ENCODE measurements at places on chromosomes 2 and 18.

GRCh38 chr2:79596403-79596802 is 83.6 kb downstream of the CTNNA2 start:
- no peak for DNase-seq

DNA sequence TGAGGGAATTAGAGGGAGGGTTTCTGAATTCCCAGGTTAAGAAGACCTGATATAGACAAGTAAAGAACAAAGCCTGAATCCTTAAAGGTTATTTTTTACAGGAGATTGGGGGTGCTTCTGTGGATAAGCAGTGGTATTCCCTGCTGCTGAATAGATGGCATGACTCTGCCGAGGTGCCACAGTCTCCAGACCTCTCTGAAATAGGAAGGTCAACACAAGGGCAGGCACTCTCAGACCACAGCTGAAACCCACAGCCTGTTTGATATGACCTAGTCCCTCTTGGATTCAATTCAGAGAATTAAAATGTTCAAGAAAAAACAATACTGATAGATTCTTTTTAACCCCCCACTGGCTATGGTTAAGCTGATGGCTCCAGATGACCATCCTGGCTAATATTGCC is 259.3 kb downstream of the PTGR3 start:
- DNase-seq: no peak

- no peak for DNase-seq
These were observed 428.6 kb upstream of the SYT4 start for GRCh38 chr18:43705850-43706249.

- DNase-seq: no peak
These were observed 11.5 kb downstream of the ATF2 start for GRCh38 chr2:175156534-175156933.

- no peak for DNase-seq
These were observed 80.0 kb downstream of the ACAA2 start for GRCh38 chr18:49733321-49733720.

DNA sequence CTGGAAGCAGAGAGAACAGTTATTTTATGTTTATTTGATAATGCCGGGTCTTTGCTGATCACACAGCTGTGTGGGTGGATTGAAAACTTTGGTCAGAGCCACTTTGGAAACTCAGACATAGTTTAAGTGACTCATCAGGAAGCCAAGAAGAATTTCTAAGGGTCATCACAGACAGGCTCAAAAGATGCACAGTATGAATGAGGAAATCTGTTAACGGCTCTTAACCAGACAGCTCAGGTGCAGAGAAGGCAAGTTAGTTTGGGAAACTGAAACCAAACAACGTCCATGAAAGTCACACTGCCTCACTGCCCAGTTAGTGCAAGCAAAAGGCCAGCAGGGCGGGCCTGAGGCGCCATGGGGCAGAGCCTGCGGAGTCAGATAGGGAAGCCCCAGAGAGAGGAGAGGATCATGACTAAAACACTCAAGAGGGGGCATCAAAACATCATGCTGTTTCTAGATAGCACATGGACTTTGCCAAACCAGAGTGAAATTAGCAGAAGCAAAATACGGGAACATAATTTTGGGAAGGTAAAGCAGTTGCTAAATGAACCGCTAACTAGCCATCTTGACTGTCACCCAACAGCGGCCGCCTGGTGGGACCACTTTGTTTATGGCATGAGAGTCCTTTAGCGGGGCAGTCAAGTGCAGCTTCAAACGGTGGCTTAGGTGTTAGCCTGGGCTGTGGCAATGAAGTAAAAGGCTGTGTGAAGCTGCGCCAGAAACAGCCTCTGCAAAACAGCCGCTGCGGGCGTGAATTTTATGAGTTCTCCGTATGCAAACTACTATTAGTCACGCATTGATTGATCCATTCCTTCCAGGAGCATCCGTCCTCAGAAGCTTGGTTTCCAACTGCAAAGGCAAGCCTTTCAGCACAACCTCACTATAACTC is 101.2 kb downstream of the KCTD18 start:
- DNase-seq: no peak

- no peak for DNase-seq
These were observed 21.3 kb downstream of the SLC66A2 start for GRCh38 chr18:79930020-79930642.

DNA sequence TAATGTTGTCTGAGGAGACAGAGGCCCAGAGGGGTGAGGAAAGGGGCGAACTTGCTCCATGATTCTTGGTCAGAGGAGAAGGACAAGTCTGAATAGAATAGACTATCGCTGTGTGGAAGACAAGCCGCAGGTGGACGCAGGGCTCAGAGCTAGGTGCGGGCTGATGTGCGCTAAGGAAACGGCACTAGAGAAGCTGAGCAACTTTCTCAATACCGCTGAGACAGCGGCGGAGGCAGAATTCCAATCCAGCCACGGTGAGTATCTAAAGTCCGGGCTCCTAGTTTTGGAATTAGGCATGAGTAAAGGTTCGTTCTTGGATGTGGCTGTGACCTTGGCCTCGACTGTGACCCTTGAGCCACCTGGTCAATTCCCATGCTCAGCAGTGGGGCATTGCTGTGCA is 47.8 kb downstream of the CAPN13 start:
- DNase-seq: no peak

DNA sequence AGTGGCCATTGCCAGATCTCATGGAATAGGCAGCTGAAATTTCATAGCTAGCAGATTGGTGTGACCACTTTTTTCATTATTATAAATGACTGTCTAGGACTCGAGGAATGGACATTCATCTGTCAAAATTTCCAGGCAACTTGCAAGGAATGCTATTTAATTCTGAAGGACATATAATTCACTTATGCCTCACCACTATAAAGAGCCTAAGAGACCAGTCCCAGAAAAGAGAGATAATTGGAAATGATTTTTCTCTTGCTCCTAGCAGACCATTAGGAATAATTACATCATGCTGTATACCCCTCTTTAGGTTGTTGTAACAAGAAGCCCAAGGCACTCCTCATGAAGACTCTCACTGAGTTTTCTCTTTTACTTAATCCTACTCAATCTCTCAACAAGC is 557.4 kb upstream of the RAB6C start:
- no peak for DNase-seq

DNA sequence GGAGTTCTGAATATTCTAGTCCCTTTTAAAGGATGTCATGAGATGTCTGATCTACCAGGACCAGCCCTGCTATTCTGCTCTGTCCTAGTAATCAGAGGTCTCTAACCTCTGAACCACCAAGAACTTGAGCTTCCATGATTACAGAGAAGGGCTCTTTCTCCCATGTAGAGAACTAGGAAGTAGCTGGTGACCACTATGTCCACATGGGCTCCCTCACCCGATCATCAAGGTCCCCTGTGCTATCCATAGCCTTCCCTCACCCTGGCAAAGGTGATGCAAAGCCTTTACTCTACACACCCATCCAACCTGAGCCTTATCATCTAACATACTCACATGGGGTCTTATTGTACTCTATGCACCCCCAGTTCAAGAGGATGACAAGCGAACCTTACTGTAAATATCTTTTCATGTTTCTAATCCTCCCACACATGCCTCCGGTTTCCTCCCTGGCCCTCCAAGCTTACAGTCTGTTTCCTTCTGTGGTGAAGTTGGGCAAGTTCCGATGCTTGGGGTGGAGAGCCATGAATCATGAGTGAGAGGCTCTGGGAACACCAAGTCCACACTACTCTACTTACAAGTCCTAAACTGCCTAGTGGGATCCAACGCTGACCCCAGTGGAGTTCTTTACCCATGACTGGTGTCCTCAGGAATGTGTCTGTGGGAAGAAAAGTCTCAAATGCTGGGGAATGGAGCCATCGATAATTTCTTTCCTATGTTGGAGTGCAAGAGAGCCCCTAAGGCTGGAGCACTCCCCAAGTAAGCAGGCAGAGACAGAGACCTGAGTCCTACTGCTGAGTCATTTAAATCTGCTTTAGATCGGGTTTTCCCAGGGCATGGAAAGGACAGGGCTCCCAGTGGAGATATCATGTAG is 73.3 kb upstream of the KLF7 start:
- no peak for DNase-seq

DNA sequence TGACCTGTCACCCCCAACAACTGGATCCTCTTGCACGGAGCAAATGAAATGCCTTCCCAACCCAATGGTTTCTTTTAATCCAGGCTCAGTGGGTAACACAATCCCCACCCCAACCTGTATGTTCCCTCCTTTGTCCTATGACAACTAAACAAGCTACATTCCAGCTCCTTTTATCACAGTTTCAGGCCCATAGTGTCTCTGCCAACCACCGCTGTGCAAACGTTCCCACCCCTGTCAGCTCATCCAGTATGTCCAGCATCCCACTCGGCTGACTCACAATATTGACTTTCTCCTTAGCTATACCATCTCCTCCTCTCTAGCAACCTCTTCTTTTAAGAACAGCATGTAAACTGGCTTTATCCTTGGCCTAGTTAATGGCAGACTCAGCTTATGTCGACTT is 117.9 kb upstream of the PPP1CB start:
- DNase-seq: no peak

DNA sequence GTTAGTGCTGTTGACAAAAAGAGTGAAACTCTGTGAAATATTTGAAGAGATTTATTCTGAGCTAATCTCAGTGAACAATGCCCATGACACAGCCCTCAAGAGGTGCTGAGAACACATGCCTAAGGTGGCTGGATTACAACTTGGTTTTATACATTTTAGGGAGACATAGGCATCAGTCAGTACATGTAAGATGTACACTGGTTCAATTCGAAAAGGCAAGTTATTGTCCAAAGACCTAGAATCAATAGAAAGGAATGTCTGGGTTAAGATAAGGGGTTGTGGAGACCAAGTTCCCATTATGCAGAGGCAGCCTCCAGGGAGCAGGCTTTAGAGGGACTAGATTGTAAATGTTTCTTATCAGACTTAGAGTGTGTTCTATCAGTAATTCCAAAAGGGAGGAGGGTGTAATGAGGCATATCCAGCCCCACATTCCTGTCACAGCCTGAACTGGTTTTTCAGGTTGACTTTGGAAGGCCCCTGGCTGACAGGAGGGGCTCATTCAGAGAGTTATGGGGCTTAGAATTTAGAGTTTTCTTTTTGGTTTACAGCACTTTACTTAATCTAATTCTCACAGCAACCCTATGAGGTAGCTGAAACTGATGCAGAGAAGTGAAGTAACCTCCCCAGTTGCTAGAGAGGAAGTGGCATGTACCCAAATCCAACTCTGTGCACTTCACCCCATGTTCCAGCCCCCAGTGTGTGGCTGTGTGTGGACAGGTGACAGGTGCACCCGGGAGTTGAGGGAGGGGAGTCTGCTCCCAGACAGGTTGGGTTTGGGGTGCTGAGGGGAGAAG is 28.3 kb upstream of the ASAP2 start:
- DNase-seq: no peak

DNA sequence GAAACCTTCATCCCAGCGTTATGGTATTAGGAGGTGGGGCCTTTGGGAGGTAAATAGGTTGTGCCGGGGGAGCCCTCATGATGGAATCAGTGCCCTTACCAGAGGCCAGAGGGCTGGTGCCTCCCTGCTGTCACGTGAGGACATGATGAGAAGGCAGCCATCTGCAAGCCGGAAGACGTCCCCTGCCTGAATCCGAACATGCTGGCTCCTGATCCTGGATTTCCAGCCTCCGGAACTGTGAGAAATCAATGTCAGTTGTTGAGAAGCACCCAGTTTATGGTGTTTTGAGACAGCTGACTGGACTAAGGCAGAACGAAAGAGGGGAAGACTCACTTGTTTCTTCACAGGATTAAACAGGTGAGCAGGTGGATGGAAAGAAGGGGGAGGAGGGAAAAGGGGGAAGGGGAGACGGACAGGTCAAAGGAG is 13.0 kb upstream of the KLF11 start:
- no peak for DNase-seq

DNA sequence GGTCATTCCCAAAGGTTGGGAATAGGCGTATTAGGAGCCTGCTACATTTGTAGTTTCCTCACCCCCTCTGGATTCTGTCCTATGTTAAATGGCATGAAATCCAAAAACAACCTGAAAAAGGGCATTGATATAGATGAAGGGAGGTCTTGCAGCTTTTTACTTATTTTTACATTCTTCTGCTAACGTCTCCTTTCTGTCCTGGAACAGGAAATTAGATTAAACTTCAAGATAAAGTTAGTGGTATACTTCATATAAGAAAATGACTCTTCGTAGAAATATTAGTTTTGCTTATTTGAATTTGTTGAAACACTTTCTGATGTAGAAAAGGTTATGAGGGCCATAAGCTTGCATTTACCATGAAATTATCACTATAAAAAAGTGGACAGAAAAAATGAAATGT is 694.5 kb downstream of the ADCYAP1 start:
- no peak for DNase-seq

- DNase-seq: no peak
These were observed 281.0 kb downstream of the AFF3 start for GRCh38 chr2:99861376-99861760.

GRCh38 chr2:135150725-135151124 is 98.6 kb downstream of the RAB3GAP1 start:
- DNase-seq: no peak

- DNase-seq: no peak
These were observed 330.5 kb upstream of the TCF4 start for GRCh38 chr18:55918444-55918843.

DNA sequence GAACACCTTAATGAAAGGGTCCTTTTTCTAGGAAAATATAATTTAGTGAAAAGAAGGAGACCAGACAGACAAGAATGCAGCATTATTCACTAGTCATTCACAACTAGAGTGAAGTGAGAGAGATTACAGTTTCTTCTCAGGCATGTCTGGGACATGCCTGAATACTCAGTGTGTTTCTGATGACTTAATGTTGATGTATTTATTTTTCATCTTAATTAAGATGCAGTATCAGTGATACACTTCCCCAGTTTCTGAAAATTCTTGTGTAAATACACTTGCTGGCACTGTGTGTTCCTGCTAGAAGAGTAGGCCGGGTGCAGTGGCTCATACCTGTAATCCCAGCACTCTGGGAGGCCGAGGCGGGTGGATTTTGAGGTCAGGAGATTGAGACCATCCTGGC is 143.6 kb downstream of the MYO3B start:
- DNase-seq: no peak

- DNase-seq: no peak
These were observed 346.2 kb downstream of the ZNF521 start for GRCh38 chr18:25005541-25006403.

GRCh38 chr2:135168204-135168856 is 116.2 kb downstream of the RAB3GAP1 start:
- no peak for DNase-seq

DNA sequence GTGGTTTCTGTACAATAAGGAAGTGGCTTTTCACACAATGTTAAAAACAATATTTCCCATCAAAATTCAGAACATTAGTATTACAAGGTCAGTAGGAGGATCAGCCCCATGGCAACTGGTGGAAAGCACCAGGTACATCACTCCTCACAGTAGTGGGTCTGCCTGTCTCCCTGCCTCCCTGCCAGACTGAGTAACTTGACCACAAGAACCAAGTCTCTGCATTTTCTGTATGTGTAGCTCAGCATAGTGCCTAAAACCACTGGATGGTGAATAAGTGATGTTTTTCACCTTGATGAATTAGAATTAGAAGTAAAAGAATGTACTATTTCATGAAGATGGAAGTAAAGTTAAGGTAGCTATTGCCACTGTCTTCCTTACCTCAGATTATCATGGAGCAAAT is 4.1 kb upstream of the WDR7 start:
- DNase-seq: peak; percentile 20
